Right cardiac atrium (tissue), 5 donors: ENCODE measurements at places on chromosomes 5 and 9. TPM values are rescaled to one million over a fixed set of nuclear protein-coding genes. Genes with fewer than 3 reads are reported as not detected.

FCN2 gene
- polyA plus RNA-seq: 0.72 TPM

QRFP gene
- 0.05 TPM for polyA plus RNA-seq

SPINK14 gene
- not detected for polyA plus RNA-seq

DDX4 gene
- polyA plus RNA-seq: not detected

NSD1 gene
- 10.0 TPM for polyA plus RNA-seq

SPOCK1 gene
- 41.0 TPM for polyA plus RNA-seq

PKD2L2 gene
- 0.18 TPM for polyA plus RNA-seq

SH3GL2 gene
- 0.07 TPM for polyA plus RNA-seq

IFNA21 gene
- polyA plus RNA-seq: not detected

PLCXD3 gene
- 36.2 TPM for polyA plus RNA-seq

RNF38 gene
- 8.8 TPM for polyA plus RNA-seq

FOXD4L4 gene
- 0.05 TPM for polyA plus RNA-seq
